ENCODE measurements at places on chromosomes 7 and 10.

GRCh38 chr10:114874827-114875411 is 53.3 kb downstream of the FHIP2A start:
- DNase-seq = no peak

DNA sequence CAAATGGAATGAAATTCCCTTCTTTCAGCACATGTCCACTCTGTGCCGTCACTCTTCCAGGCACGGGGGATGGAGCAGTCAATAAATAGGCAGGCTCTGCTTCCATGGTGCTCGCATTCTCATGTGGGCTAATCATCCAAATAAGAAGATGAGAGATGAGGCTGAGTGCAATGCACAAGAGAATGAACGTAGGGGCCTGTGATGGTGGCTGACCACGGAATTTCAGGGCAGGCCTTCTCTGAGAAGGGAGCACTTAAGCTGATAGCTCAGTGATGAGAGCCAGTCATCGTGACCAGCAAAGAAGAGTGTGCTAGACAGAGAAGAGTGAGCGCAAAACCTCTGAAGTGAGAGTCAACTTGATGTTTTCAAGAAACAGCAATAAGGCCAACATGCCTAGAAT is 47.9 kb downstream of the TAF3 start:
- no peak for DNase-seq

- no peak for DNase-seq
Observed at GRCh38 chr7:90720984-90721760, 125.1 kb downstream of the CDK14 start.

- DNase-seq = no peak
Observed at GRCh38 chr7:17396692-17397091, 98.2 kb downstream of the AHR start.

All from RWPE2 (cell line).